ENCODE measurements at places on chromosomes 6 and 20.

DNA sequence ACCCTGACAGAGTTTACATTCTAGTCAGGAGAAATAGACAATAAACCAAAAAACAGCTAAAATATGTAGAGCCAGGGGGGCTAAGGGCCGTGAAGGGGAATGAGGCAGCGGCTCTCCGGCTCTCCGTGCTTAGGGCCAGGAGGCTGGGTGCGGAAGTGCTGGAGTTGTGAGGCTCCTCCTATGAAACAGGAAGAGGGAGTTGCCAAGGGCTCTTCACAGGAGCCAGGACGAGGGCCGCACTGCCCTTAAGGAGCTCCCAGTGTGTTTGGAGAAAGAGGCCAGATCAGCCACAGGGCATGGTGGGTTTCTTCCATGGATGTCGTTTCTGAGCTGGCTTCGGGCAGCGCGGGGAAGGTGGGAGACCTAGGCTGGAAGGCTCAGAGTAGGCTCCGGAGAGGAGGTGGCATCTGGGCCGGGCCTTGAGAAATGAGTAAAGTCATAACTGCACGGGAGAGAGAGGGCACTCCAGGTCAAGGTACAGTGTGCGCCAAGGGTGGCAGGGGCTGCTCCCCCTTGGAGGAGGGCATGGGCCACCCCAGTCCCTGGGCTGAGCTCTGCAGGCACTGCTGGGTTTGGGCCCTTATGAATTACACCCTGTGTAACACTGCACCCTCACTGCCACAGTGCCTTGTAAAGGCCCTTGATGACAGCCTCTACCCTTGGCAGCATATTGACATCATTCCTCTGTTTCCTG is 20.8 kb upstream of the MLN start:
- no peak for DNase-seq

DNA sequence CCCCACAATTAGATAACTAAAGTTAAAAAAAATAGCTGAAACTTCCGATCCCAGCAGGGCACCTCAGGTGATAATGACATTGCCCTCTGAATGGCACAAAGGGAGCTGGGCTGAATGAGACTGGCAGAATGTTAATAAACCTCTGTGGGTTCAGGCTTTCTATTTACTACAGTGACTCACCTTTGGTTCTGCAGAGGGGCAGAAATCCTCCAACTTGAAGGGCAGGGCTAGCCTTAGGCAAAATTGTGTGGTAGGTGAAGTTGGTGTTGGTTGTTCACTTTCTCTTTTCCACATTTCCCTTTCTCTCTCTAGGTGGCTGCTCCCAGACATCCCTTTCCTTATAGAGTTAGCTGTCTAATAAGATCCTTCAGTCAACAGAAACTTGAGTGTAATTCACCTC is 625.2 kb downstream of the EPM2A start:
- DNase-seq = no peak

GRCh38 chr6:76770281-76770680 is 693.0 kb downstream of the HTR1B start:
- no peak for DNase-seq

- peak; percentile 56 for DNase-seq
These were observed 8.9 kb downstream of the FAM217B start for GRCh38 chr20:59948828-59949720.

DNA sequence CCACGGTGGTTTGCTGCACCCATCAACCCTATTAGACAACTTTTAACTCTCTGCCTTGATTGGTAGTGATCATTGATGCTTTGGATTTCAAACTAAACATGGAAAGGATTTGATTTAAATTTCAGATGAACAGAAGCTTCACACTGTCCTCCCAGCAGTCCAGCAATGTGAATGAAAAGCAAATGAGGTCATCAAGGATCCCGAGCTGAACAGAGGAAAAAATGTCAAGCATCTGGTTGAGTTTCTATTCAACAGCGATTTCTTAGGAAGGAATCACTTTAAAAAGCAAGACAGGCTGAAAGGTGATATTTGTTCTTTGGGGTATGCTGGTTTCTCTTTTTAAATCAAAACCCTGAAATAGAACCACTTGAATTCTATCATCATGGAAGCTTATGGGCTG is 10.6 kb upstream of the SAMD3 start:
- no peak for DNase-seq
